ENCODE measurements at places on chromosomes 2 and 18.
A peak's percentile ranks its signal among the peaks of the same experiment; 100 is the strongest.

- DNase-seq, result no peak
Observed at GRCh38 chr2:128286011-128286721, 32.5 kb downstream of the HS6ST1 start.

DNA sequence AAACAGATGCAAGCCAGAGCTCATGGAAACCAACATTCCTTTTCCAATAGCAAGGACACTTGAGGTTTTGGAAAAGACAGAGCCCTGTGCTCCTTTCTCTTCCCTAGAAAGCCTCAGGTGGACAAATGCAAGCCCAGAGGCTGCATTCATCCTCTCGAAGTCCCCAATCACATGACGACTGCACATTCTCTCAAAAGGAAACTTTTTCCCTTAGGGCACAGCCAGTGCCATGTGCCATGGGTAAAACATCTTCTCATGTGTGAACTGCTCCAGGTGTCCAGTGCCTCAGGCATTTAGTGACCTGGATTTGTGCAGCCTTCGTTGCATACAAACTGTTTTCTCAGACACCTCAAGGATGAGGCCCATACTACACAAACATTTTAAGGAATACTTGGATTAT lies 140.7 kb downstream of the LAMA1 start:
- DNase-seq, result no peak

- no peak for DNase-seq
Observed at GRCh38 chr18:26511339-26512071, 36.8 kb downstream of the KCTD1 start.

DNA sequence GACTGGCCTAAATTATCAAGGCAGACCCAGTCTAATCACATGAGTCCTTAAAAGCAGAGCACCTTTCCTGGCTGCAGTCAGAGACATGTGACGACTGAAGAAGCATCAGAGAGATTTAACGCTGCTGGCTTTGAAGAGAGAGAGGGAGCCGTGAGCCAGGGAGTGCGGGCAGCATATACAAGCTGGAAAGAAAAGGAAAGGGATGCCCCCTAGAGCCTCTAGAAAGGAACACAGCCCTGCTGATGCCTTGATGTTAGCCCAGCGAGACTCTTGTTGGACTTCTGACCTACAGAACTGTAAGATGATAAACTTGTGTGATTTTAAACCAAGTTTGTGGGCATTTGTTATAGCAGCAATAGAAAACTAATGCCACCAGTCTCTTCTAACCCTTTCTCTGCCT lies 58.1 kb downstream of the HEATR5B start:
- no peak for DNase-seq

- no peak for DNase-seq
Observed at GRCh38 chr18:60893355-60894097, 439.7 kb upstream of the CDH20 start.

- no peak for DNase-seq
Observed at GRCh38 chr2:76128622-76129021, 417.9 kb upstream of the GCFC2 start.

DNA sequence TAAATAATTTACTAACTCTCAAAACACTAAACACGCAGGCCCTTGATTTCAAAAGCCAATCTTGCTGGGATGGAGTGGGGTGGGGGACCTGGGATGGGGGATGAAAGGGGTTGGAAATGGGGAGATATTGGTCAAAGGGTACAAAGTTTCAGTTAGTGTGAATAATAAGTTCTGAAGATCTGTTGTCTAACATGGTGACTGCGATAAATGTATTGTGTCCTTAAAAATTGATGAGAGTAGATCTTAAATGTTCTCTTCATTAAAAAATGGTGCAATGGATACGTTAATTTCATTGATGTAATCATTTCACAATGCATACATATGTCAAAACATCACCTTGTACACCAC lies 505 bp upstream of the ACYP2 start:
- DNase-seq, result no peak

- DNase-seq, result peak; percentile 64
Observed at GRCh38 chr2:157784169-157784822, 91.8 kb downstream of the ACVR1 start.

GRCh38 chr2:216985658-216986141 lies 125.8 kb upstream of the TNP1 start:
- DNase-seq, result no peak
